ENCODE measurements at places on chromosomes 12 and 14.

DNA sequence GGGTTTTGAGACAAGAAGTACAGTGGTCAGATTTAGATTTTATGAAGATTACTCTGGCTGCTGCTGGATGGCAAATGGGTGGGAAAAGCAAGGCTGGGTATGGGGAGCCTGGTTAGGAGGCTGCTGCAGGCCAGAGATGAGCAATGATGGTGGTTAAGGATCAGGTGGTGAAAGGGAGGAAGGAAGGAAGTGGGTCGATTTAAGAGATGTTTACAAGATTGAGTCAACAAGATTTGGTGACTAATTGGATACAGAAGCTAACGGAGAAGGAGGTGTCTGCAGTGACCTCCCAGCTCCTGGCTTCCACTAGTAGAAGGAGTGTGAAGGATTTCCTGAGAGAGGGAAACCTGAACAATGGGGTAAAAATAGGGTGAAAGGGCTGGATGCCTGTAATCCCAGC, 18.7 kb downstream of the NOS1 start:
- DNase-seq: no peak

GRCh38 chr12:107684990-107685359, 624 bp upstream of the PWP1 start:
- DNase-seq: no peak

DNA sequence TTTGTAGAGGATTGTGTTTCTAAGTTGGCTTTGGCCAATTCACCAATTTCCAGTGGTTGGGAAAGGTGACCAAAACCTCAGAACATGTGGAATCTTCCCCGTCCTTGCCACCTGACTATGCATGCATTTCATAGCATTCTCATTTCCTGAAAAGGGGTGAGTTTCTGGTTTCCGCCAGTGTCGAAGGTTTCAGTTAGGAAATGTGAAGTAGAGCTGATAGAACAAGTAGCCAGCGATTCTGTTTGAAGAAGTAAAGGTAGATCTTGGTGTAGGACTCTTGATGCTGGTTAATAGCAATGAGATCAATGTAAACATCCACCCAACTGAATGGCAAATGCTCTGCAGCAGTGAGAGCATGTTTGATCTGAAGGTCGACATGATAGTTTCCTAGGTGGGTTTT, 15.9 kb downstream of the SMOC1 start:
- DNase-seq: no peak

DNA sequence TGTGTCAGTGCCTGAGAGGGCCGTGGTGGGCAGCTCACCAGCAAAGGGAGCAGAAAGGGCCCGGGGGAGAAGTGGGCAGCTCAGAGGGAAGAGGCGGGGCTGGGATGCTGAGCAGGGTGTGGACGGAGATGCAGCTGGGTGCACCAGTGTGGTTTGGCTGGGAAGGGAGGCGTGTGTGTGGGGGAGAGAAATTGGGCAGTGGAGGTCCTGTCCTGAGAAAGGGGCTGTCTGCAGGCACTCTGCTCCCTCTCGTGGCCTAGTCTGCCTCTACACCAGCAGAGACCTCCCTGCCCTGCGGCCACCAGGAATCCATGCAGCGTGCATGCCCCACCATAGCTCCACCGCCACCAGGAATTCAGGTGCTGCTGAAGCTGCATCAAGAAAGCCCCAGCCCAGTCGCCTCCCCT, 6.4 kb downstream of the TMEM121 start:
- no peak for DNase-seq

- no peak for DNase-seq
Measured at GRCh38 chr14:91929700-91930099, 17.8 kb downstream of the FBLN5 start.

GRCh38 chr14:84825481-84826251, 704.3 kb upstream of the FLRT2 start:
- no peak for DNase-seq

- no peak for DNase-seq
Measured at GRCh38 chr14:25518364-25518763, 468.4 kb upstream of the STXBP6 start.

GRCh38 chr14:80136358-80136757, 74.9 kb downstream of the DIO2 start:
- DNase-seq: no peak

- DNase-seq: no peak
Measured at GRCh38 chr12:31120392-31121008, 46.8 kb downstream of the DDX11 start.

GRCh38 chr14:31096255-31096654, 70.1 kb upstream of the STRN3 start:
- DNase-seq: no peak

DNA sequence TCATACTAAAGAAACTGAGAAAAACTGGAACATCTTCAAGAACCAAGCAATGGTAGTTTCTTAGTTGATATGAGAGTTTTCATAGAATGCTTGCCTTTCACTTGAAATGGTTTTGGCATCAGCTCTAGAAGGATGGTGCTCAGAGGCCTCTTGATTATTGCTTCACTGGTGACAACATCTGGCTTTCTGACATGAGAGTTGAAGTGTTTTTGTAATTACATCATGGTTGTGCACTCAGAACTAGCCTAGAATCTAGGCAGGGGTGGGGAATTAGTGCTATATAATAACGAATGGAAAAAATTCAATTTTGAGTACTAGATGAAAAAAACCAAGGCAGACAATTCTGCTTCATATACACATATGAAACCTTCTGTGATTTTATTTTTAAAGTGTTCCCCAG, 172.8 kb upstream of the LMNTD1 start:
- DNase-seq: no peak

- peak; percentile 93 for DNase-seq
Measured at GRCh38 chr12:45234139-45234865, 18.4 kb downstream of the ANO6 start.

- DNase-seq: peak; percentile 0
Measured at GRCh38 chr12:50004696-50005095, 20.6 kb downstream of the RACGAP1 start.

DNA sequence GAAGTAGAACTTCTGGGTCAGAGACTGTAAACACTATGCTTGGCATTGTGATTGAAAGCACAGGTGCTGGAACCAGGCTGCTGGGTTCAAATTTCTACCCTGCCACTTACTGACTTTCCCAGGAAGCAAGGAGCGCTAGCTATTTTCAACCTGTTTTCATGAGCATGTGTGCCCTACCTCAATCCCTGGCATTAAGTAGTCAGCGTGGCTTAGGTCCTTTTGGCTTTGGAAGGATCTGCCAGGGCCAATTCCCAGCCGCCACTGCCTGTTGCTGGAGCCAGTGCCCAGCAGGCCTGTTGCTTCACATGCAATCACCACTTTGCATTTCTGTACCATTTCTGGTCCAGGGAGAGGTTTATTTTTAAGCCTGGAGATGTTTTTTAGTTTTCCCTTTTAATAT, 196.3 kb downstream of the TRHDE start:
- DNase-seq: no peak

- DNase-seq: no peak
Measured at GRCh38 chr12:56145217-56145616, 7.2 kb upstream of the MYL6B start.

GRCh38 chr12:42128327-42128726, 16.3 kb downstream of the GXYLT1 start:
- no peak for DNase-seq

DNA sequence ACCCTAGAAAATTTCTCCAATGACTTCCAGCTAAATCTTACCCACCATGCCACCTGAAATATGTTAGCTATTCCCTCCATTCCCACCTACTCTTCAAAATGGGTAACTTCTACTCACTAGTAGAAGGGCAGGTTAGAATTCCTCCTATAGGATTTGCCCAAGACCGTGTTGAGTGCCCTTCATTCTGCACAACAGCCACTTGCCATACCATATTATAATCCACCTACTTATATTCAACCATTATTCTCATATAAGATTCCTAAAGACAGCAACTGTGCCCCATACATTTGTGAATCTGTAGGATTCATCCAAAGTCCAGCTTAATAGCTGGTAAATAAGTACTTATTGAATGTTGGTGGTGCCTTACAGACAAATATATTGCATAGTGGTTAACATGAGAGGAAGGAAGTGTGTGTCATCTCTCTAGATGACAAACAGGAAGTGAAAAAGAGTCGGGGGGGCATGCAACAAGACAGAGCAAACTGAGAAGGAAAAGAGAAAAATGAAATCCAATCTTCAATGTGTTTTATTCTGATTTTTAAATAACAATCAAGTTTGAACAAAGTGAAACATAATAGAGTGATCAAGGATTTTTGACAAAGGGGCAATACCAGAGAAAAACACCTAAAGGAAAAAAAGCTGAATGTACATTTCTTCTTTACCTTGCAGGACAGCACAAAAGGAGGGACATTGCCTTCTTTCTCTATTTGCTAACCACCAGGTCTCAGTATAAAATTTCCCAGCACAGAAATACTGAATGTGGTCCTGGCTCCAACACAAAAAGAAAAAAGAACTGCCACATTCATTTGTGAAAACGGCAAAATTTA, 389.3 kb upstream of the USP15 start:
- no peak for DNase-seq

- DNase-seq: peak; percentile 77
Measured at GRCh38 chr14:101727611-101728366, 33.7 kb upstream of the PPP2R5C start.

- DNase-seq: no peak
Measured at GRCh38 chr12:132453361-132454192, 36.4 kb upstream of the FBRSL1 start.

DNA sequence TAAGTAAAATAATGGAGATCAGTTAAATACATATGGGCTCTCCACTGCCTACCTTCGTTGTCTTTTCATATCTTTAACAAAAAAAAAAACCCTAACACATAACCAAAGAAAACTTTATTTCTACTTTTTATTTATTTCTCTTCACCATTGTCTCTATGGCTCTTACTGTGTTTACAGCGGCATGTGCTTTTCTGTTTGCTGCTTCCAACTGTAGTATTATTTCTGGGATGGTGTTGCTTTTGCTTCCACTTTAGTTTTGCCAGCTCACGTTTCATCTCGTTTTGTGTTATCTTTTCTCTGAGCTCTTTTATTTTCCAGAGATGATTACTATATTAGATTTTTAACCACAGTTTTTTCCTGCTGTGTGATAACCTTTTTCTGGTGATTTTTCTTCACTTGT, 46.1 kb downstream of the KTN1 start:
- no peak for DNase-seq

GRCh38 chr12:68139941-68140340, 19.6 kb downstream of the IFNG start:
- no peak for DNase-seq

- no peak for DNase-seq
Measured at GRCh38 chr14:91379579-91379932, 38.1 kb downstream of the CCDC88C start.

GRCh38 chr14:56676042-56676441, 96.4 kb downstream of the TMEM260 start:
- DNase-seq: no peak

GRCh38 chr14:27623782-27624181, 1025.9 kb upstream of the NOVA1 start:
- DNase-seq: no peak

DNA sequence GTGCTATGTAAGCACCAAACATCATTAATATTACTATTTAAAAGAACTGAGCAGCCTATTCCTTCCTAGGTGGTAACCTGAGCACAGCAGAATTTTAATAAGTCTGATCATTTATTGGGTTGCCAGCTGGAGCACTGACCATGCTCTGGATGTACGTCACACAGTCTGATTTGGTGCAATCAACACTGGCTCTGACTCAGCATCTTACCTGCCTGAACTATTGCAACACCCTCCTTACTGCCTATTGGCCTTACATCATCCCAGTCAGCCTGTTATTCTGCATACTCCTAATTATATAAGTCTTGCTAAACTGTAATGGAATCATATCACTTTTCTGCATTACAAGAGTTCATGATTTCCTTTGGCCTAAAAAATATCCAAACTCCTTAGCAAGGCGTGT, 149.7 kb downstream of the PTPRO start:
- no peak for DNase-seq

DNA sequence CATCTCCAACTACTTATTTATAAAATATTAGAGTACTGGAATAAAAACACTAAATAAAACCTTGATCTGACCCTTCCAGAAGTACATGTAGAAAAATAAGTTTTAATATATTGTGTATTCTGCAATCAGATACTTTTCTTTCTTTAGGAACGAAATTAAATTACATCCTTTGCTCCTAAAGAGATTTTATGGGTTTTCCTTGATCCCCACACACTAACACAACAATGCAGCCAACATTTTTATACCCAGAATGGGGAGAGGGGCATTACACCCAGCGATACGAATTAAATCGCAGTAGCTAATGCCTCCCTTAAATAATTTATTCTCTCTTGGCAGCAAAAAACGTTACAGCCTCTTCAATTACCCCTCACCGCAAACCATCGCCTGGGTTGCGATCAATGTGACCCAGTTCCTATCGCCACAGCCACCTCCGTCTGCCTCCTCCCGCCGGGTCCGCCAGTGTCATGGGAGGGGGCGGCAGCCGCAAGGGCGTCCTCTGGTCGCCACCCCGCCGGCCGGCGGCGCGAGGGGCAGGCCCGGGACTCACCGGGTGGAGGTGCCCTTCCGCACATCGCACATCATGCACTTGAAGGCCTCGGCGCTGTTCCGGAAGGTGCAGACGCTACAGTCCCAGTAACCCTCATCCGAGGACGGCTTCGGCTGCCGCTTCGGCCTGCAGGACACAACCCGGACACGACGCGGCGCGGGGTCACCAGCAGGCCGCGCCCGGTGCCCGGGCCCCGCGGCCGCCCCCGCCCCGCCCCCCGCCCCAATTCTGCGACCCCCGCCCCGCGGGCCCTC, 796 bp downstream of the YAF2 start:
- no peak for DNase-seq

GRCh38 chr12:65896743-65897142, 72.5 kb downstream of the HMGA2 start:
- no peak for DNase-seq

DNA sequence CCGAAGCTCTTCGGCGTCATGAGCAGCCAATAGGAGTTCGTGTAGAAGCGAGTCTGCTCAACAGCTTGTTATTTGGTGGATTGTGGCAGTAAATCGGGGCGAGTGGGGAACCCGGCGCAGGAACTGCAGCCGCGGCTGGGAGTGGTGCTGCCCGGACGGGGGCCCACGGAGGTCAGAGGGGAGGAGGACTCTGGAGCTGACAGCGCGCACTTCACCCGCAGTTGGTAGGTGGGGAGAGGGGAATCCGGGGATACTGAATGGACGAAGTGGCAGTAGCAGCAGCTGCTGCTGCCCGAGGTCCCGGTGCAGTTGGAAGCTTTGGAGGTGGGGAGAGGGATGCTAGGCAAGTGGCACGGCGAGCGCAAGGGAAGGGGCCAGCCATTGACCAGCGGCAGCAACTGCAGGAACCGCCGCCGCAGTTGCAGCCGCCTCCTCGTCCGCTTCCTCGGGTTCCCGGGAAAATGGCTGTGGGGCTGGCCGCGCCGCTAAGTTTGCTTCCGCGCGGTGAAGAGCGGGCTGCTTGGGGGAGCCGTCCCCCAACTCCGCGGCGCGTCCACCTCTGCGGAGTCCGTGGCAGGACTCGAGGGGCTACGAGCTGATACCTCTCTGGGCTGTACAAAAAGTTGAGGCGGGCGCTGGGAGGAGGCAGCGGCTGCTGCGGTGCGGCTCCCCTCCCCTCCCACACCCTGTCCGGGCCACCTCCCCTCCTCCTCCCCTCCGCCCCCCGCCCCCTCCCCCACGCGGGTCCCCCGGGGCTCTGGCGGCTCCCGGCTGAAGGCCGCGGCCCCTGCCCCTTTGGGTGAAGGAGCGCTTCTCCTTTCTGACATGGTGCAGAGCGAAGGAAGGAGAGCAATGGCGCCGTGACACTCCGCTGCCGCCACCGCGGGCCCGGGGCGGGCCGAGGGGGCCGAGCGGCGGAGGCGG, at the start of gene ARID4A:
TSS of gene ARID4A (plus strand) at position 79 of the 924 bp plus-strand sequence. CDS start 1,300 bp downstream, outside the sequence.
- peak; percentile 98 for DNase-seq

- no peak for DNase-seq
Measured at GRCh38 chr14:50093496-50093895, 22.9 kb downstream of the VCPKMT start.

- DNase-seq: no peak
Measured at GRCh38 chr12:48000878-48001504, 3.3 kb downstream of the COL2A1 start.

- no peak for DNase-seq
Measured at GRCh38 chr14:68824517-68825347, 31.9 kb upstream of the ZFP36L1 start.

Measured in esophagus muscularis mucosa (tissue), 4 donors.